Activated naive CD8-positive, alpha-beta T cell treated with anti-CD3 and anti-CD28 coated beads for 36 hours (primary cell): ENCODE measurements at places on chromosomes 7 and 10.

DNA sequence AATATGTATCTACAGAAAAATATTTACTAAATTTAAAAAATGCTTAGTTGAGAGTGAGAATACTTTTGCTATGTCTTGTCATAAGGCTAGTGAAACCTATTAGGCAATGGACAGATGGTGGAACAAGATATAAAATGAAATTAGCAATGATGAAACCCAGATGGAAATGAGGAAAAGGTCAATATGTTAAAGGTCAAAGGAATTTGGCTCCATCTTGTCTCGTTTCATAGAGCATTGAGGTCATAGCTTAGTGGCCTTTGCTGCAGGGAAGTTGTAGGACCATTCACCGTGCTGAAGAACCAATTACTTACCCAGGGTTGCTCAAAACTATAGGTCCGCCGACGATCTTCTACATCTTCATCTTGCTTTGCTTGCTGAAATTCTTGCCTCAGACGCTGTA, 683.9 kb downstream of the PARD3 start:
- DNase-seq = no peak

DNA sequence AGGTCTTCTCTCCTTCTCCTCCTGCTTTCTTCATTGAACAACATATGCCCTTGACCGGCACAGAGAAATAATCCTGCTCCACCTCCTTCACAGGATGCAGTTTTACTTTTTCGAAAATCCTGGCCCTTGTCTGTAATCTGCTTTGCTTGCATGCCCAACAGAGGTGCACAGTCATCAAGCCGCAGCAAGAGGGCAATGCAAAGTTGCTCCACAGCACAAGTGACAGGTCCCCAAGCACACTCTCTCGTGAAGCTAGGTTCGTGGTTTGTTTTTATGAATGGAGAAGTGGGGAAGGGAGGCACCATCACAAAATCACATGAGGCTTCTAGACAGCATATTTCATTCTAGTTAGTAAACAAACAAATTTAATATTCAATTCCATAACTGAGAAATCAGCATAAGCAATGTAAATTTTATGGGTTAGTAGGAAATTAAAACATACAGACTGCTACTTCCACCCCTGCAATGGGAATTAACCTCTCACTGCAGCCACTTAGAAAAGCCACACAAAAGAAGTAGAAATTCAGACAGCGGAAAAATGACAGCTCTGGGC, 178.8 kb downstream of the TPK1 start:
- no peak for DNase-seq

GRCh38 chr10:118775478-118775877, 20.7 kb upstream of the CACUL1 start:
- no peak for DNase-seq

GRCh38 chr10:70858759-70859158, 29.6 kb downstream of the PCBD1 start:
- no peak for DNase-seq

DNA sequence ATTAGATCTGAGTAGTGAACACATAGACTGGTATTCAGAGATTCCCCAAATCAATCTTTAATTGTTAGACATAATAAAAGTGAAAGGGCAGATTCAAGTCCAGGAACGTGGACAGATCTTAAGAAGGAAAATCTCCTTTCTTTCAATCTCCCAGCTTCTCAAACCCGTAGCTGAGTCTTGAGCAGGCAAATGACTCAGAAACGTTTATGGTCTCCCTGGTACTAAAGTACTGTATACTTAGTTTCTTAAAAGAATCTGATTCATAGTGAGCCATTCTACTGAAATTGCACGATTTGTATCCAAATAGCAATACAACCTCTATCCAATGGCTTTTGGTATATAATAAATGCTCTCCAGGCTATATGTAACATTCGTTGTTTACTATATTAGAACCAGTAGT, 140.4 kb upstream of the RHEB start:
- DNase-seq = no peak

DNA sequence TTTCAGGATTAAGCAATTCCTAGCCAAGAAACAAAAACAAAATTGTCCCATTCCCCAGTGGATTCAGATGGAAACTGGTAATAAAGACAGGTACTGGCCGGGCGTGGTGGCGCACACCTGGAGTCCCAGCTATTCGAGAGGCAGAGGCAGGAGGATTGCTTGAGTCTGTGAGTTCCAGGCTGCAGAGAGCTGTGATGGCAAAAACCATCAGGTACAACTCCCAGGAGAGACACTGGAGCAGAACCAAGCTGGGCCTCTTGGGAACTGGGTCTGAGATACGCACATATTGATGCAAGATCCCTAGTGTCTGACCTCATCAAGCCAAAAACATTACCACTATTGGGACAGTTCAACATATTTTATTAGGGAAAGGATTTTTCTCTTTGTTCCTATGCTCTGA, 84.0 kb upstream of the ANLN start:
- DNase-seq = no peak

- DNase-seq = no peak
Observed at GRCh38 chr10:4334015-4334414, 492.0 kb upstream of the AKR1E2 start.
